ENCODE measurements at places on chromosomes 12 and 14.

DNA sequence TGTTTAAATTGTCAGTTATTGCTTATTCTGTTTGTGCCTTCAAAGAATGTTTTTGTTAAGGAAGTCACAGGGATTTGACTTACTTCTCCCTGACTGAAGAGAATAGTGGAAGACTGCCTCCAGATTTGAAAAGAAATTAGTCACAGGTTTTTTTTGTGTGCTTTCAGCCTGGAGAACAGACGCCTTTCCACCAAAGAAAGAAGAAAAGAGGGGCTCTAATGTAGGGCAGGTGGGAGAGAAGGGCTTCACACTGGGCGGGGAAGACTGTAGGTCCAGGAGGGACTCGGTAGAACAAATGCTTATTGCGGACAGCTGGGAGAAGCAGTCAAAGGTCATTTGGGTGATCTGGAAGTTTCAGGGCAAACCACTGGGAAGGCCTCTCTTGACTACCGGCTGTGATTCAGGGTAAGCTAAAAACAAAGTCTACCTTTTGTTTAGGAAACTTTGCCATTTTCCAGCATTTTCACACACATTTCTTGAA is 76.8 kb downstream of the SAMD4A start:
- DNase-seq = no peak

- DNase-seq = no peak
Observed at GRCh38 chr12:107646436-107646835, 39.2 kb upstream of the PWP1 start.

DNA sequence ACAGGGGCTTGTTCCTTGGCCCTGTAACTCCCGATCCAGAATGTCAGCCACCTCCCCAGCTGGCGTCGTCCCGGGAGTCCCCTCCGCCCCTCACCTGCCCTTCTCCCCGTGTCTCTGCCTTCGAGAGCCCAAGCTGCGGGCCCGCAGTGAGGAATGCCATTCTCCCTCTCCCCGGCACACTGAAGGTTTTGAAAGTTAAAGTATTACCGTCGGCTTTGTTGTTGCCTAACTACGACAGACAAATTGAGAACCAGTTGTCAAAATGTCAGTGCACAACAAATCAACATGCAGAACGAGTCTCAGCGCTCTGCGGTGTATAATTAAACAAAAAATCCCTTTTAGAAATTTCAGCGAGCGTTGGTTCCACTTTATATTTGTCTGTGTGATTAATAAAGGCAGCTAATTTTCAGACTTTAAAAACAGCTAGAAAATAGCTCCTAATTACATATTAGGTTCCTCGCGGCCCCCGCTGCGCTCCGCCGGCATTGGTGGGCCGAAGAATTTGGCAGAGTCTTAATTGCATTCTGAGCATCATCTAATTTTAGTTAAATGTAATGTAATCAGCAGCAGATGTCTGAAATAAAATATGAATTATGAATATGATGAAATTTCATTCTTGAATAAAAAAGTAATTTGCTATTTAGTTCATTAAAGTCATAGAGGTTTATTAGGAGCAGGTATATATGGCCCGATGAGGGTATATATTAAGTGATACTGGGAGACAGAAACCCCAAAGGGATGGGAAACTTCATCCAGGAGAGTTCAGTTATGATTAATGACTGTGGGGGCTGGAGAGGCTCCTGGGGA is 40.3 kb downstream of the MVK start:
- no peak for DNase-seq

DNA sequence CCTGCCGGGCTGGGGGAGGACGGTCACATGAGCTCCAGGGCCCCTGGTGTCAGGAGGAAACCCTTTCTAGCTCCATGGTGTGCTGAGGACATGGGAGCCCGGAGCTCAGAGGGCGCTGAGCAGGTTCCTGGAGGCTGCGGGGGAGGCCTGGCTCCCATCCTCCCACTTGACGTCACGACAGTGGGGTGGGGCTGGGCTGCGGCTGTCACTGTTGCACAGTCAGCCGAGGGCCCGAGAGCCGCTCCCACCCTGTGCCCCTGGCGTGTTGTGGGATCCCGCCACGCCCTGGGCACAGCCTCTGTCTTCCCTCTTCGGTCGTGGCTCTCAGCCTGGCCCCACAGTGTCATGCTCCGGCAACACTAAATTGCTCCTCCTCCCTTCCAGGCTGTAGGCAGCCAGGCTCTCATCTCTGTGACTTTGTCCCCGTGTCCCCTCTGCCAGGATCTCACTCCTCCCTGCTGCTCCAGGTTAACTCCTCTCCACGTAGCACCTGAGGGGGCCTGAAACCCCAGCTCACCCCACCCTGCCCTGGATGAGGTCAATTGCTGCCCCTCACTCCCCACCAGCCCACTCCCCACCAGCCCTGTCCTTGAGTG is 33.0 kb downstream of the BEGAIN start:
- DNase-seq = no peak

DNA sequence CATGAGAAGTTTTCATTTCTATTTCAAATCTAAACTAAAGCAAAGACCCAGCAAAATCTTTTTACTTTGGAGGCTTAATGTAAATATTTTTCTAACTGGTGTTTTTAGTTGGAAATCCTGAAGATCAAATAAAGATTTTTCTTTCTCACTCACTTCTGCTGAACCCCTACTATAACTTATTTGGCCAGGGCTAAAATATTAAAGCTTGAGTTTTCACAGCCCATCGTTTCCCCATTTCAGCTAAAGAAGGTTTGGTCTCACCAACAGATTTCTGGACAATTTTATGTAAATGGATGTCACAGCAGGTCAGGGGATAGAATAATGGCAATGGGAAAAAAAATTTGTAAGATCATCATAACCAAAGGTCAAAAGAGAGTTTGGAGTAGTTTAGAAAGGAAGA is 92.7 kb upstream of the DCN start:
- no peak for DNase-seq

GRCh38 chr14:104321802-104322130 is 183.4 kb downstream of the KIF26A start:
- no peak for DNase-seq

- DNase-seq = peak; percentile 44
Observed at GRCh38 chr12:13179211-13180074, 17.1 kb upstream of the EMP1 start.

DNA sequence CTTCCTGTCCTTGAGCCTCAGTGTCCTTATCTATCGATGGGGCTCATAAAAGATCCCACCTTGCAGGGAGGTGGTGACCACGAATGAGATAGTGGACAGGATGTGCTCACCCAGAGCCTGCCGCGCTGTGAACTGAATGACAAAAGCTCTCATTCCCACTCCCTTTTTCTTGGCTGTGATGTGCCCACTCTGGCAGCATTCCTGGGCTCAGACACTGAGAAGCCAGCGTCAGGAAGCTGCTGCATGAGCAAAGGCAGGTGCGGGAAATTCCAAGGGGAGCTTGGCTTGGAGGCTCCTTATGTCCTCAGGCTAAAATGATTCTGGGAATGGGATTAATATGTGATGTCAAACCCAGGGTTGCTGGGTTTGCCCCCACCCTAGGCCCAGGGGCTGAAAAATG is 61.6 kb downstream of the EFCAB11 start:
- no peak for DNase-seq

GRCh38 chr12:1319212-1319611 is 275.2 kb downstream of the FBXL14 start:
- no peak for DNase-seq

DNA sequence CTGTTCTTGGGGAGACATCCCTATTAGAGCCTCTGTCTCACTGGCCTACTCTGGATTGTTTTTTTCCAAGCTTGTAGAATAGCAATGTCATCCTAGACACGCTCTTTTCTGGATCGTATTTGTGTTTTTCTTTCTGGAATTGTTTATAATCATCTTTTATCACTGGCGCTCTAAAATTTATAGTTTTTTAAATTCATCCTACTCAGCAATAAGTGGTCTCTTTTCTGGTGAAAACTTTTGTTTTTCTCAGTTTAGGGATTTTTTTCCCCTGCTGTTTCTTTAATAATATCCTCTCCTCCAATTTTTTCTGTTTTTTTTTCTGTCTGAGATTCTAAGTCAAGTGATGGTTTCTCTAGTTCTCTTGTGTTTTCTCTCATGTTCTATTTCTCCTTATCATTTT is 25.2 kb downstream of the PDE6H start:
- no peak for DNase-seq

DNA sequence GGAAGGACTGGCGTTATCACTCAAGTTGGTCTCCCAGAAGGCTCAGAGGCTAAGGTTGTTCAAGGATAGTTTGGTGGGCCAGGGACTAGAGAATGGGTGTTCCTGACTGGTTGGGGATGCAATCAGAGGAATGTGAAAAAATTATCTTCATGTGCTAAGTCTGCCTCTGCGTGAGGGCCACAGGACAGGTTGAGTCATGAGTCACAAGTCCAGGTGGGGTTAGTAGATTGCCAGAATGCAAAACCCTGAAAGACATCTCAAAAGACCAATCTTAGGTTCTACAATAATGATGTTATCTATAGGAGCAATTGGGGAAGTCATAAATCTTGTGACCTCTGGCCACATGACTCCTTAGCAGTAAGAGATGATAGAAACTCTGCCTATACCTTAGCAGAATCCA is 220.1 kb upstream of the EEA1 start:
- DNase-seq = no peak

DNA sequence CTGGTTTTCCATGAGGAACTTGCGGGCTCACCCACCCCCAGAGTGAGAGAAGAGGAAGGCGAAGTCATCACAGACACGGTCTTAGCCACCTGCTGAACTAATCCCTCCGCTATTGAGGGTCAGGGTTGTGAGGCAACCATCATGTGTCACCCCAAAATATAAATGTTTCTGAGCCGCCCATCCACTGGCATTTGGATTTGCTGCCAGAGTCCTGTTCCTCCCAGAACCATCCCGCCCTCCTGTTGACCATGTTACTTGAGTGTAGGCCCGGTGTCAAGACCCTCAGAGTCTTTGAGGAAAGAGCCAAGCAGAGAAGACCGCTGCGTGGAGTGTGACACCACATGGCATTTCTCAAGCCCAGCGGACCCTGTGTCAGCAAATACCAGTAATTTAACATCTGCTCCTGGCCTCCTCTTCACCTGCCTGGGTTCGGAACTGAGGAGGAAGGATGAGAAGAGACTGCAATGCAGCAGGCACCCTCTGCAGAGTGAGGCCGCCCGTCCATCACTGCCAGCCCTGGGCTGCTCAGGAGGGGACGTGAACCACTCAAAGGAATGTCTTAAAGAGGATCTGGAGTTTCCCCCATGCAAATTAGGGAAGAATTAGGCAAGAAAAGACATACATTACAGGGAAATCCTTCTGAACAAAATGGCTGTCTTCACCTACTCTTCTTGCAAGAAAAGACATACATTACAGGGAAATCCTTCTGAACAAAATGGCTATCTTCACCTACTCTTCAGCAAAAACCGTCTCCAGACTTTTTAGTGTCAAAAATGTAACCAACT is 100.4 kb downstream of the FBXL14 start:
- no peak for DNase-seq

GRCh38 chr12:77273898-77274297 is 208.5 kb upstream of the E2F7 start:
- no peak for DNase-seq

DNA sequence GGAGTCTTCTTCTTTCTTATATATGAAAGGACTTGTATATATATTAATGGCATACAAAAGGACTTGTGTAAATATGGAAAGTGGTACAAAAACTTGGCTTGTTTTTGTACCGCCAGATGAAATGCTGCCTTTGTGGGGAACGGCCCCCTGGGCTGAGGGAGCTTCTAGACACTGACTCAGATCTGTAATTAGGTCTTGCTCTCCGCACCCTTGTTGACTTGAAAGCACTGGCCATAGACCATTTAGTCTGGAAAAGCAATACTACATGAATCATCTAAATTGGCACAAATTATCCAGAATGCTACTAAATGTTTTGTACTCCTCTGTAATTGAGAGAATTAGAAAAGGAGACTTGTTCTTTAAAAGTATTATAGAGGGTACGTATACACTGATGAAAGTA is 399.9 kb upstream of the RGS6 start:
- DNase-seq = no peak

GRCh38 chr12:49939707-49940106 is 10.8 kb upstream of the AQP2 start:
- no peak for DNase-seq

GRCh38 chr12:13947276-13947946 is 34.0 kb downstream of the GRIN2B start:
- no peak for DNase-seq

DNA sequence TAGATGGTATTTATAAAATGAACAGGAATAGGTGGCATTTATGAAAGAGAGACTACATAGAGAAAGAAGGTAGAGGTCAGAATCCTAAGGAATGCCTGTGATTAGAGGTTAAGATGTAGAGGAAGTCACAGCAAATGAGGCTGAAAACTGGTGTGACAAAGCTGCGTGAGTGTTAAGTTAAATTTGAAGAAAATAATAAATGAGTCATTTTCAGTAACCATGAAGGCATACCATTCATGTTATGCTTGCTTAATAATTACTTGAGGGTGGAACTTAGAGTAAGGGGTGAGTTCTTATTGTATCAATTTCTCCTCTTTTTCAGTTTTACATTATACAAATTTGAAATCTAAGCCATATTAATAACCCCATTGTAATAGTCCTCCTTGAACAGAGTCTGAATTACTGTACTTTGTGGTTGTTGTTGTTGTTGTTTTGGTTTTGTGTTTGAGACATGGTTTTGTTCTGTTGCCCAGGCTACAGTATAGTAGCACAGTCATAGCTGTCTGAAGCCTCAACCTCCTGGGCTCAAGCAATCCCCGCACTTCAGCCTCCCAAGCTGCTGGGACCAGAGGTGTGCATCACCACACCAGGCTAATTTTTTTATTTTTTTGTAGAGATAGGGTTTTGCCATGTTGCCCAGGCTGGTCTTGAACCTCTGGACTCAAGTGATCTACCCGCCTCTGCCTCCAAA is 761.5 kb downstream of the GALC start:
- DNase-seq = no peak

Data from stimulated activated CD8-positive, alpha-beta memory T cell treated with anti-CD3 and anti-CD28 coated beads, Interleukin-4, amount 100 ng/mL, for 24 hours (primary cell).